ENCODE measurements at places on chromosomes 5 and 9.

DNA sequence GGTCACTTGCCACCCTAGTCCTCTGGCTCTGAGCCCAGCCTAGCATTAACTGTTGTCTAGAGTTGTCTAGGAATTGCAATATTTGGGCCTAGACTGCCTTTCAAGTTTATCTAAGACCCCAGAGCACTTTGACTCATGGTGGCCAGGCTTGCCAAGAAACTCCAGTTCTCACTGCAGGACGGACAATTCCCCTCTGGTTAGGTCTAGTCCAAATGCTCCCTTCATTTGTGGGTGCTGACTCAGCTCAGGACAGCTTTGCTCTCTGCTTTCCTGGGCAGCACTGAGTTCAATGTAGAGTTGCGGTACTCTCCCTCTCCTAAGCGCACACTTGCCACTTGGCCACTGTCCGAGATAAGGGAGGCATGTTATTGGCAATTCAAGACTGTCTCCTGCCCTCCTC is 619.4 kb downstream of the TLE1 start:
- no peak for DNase-seq

DNA sequence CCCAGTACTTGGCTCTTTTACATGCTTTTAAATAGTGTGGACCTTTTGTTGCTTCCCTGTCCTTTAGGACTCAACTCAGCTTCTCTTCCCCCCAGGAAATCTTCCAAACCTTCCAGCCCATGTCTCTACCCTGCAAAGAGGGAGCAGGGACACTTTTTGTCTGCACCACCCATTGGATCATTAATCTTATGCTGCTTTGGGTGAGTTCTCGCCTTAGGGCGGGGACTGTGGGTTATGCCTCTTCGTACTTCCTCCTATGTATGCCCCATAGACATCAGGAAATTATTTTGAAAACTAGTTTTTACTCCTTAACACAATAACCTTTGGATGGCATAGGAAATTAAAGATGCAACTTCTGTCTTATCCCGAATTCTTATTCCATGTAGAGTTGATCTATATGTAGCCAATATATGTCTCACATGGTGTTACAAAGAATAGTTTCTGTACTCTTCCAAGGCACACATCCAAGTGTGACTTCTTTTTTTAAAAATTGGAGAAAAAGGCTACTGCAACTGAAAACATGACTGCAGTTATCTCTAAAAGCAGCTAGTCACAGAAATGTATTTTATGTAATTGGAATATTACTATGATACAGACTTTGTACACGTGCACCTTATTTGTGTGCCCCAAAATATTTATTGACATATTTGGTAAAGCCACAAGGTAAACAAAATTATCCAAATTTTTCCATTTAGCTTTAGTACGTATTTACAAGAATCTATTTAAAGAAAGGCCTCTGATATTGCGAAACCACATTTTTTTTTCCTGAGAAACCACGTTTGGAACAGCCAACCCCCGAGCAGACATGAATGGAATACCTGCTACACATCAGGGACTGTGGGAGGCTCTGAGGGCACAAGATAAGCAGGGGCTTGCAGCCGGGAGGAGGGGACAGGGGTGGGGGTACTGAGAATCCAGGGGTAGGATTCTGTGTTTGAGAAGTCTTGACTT is 133.6 kb downstream of the WDR41 start:
- no peak for DNase-seq

- DNase-seq: no peak
These were observed 13.6 kb downstream of the TRMO start for GRCh38 chr9:97908705-97909104.

- DNase-seq: no peak
These were observed 56.7 kb upstream of the CPLX2 start for GRCh38 chr5:175814691-175815090.

GRCh38 chr5:64147849-64148441 is 17.7 kb upstream of the RNF180 start:
- DNase-seq: no peak

- no peak for DNase-seq
These were observed 59.1 kb upstream of the NIPAL4 start for GRCh38 chr5:157400741-157401495.

- DNase-seq: no peak
These were observed 19.8 kb downstream of the IFT74 start for GRCh38 chr9:26975728-26976707.
